NCI-H1694 (cell line): ENCODE measurements at places on chromosomes 16 and 17.

GRCh38 chr16:69607674-69608073 is 41.9 kb downstream of the NFAT5 start:
- no peak for DNase-seq

GRCh38 chr17:79991924-79992648 is 43.6 kb downstream of the TBC1D16 start:
- DNase-seq = no peak

DNA sequence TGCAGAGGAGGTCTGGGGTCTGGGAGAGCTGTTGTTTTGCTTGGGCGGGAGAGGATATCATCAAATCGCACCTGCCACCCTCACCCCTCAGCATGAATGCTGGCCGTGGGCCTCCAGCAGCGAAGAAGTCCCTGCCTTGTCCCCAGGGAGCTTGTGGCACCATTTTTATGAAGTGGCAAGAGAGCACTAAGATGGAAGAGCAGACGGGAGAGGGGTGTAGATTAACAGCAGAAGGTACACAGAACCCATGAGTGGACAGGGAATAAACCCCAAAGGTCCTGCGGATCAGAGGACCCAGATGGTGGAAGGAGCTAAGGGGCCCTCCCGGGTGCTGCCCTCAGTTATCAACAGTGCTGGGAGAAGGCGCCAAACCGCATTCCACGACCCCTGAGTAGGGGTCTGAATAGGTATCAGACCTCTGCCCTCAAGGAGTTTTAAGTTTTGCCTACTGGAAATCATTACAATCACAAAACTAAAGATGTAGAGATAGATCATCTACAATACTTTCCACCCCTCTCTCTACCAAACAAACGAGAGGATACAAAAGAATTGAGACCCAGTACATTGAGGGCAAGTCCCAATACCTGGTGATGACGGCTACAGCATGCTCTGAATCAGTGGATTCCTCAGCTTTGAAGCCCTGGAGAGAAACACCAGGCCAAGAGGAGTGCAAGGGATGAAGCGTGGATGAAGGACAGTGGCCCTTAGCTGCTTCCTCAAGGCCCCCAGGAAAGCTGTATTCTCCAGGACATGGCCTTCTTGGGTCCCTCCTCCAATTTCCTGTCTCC is 60.2 kb downstream of the CCDC182 start:
- DNase-seq = no peak

- DNase-seq = no peak
Observed at GRCh38 chr16:75798714-75799113, 72.4 kb upstream of the CPHXL start.

DNA sequence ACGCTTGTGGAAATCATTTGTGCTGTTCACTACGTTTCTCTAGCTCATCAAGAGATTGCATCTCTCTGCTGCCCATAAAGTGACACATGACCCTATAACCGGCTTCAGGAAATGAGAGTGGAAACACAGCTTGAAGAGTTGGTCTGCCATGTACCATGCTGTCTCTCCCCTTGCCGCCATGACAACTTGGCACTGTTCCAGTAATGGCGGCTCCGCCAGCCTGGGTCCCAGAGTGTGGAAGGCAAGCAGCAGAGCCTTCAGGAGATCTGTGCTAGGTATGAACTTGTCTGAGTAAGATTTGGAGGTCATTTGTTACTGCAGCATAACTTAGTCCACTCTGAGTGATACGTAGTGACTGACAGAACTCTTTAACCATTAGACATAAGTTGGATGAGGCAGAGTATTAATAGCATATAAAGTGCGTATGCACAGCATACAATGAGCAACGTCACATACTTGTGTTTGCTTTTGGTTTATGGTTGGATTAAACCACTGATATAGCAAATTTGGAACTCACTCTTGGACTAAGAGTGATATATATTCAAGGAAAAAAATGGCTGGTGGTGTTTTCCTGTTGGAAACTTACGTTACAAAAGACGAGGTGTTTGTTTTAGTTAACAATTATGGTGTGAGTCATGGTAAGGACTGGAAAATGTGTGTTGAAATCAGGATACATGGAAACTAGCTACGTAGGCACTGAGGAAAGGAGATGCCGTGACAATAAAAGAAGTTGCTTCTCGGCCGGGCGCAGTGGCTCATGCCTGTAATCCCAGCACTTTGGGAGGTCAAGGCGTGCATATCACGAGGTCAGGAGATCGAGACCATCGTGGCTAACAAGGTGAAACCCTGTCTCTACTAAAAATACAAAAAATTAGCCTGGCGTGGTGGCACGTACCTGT is 24.4 kb upstream of the PMP22 start:
- no peak for DNase-seq

DNA sequence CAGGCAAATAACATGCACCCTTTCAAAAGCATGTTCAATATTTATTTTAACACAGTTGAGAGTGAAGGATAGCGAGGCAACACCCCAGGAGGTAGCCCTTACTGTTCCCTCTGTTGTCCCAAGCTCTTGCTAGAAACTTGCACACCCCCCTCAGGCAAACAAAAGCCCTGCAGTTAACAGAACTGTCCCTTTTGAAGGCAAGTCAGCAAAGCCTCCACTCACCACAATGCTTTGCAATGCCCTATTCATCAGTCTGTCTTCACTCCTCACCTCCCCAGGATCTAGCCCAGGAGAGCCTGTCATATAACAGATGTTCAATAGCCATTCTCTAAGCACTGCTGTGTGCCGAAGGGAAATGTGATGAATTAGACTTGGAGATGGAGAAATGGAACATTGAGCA is 3.5 kb upstream of the CNEP1R1 start:
- DNase-seq = no peak

DNA sequence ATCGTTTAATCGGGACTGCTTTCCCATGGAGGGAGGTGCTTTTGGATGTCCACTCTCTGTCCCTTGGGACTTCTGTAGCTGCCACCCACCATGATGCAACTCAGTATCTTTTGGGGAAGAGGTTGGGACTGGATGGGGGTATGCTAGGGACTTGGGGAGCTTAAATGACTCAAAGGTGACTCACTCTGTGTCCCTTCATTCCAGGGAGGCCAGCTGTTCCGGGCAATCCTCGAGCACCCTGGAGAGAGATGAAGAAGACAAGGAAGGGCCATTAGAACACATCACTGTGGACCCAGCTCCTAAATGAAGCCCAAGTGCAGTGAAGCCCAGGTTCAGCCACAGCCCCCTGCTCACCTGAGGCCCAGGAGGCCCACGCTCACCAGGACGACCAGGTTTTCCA is 4.6 kb downstream of the COL1A1 start:
- no peak for DNase-seq

GRCh38 chr16:75246504-75247205 is 4.8 kb downstream of the BCAR1 start:
- DNase-seq = no peak

DNA sequence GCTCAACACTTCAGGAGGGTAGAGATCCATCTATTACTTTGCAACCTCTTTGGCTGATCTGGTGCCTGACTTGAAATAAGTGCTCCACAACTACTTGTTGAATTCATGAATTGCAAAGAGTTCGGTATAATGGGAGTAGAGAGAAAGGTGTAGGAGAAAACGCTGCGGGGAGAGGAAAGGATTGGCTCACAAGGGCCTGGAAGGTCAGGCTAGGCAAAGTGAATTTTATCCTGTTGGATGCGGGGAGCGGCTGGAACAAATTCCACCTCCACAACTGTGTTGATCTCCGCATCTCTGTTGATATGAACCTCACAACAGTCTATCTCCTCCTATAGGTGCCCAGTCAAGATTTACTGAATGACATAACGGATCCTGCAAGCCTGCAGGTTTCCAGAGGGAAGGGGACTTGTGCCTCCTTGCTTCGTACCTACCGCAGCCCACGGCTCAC is 684 bp downstream of the SLX4 start:
- DNase-seq = no peak

- peak; percentile 24 for DNase-seq
Observed at GRCh38 chr16:19179546-19180490, 11.8 kb downstream of the SYT17 start.

GRCh38 chr16:79665970-79666369 is 65.4 kb upstream of the MAF start:
- no peak for DNase-seq

- DNase-seq = no peak
Observed at GRCh38 chr16:84228256-84228838, 11.5 kb downstream of the KCNG4 start.

DNA sequence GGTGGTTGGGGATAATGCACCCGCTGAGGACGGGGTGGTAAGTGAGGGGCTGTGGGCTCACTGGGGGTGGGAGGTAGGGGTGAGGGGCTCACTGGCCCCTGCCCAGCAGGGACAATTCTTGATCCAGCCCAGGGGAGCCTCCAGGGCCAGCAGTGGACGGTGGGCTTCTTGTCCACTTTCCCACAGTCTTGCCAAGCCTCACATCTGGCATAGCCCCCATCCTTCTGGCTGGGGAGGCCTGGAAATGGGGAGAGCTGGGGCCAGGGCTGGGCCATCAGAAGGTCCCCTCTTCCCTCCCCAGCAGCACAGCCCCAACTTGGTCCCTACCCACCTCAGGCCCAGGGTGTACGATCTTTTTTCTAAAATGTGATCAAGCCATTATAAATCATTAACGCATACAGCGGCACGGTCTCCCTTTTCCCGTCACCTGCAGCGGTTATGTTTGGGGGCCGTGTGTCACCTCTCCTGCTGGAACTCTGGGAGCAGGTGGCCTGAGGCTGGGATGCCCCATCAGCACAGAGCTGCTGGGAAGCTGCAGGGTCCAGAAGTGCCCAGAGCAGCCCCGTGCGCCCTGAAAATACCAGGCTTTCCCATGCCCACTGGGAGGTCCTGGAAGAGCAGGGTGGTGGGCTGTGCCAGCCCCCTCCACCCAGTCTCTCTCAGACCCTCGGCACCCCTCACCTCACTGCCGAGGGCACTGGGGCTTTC is 7.2 kb upstream of the SETD6 start:
- no peak for DNase-seq

GRCh38 chr16:88062341-88063210 is 111.3 kb downstream of the BANP start:
- no peak for DNase-seq

- DNase-seq = no peak
Observed at GRCh38 chr17:6075845-6076244, 5.7 kb downstream of the WSCD1 start.

DNA sequence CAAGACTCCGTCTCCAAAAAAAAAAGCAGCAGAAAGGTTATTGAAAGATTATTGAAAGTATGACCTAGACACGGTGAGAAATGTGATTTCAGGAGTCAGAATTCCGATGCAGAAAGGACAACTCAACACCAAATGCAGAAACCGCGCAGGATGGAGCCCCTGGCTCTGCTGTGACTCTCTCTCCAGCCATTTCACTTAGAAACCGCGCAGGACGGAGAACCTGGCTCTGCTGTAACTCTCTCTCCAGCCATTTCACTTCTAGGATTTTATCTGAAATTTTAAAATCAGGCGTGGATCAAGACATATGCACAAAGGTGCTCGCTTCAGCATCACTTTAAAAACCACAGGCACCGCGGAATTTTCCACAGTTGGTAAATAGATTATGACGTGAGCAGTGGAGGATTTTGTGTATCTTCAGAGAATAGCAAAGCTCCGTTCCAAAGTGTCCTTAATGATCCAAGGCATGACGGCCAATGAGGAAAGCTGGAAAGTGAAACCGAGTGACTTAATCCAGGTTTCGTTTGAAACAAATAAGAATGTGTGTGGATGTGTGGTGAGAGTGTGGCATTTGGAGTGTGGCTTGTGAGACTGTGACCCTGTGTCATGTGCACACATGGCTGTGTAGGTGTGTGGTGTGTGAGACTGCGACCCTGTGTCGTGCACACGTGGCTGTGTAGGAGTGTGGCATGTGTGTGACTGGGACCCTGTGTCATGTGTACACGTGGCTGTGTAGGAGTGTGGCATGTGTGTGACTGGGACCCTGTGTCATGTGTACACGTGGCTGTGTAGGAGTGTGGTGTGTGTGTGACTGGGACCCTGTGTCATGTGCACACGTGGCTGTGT is 9.5 kb downstream of the UTS2R start:
- no peak for DNase-seq

DNA sequence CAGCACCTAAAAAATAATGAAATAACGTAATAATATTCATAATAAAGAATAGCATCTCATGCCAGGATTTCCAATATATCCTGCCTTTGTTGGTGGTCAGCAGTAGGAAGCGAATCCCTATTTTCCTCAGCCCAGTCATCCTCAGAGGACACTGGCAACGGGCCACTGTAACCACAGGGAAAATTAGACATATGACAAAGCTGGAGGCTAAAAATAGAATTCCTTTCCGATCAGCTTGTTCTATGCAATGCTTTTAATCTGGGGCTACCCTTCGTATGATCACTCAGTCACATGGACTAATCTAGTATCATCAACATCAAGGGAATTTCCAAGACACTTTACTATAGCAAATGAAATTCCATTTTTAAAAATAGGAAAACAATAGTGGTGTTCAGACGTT is 246.9 kb upstream of the KCNJ16 start:
- no peak for DNase-seq

- no peak for DNase-seq
Observed at GRCh38 chr17:72751746-72752145, 340.7 kb downstream of the SLC39A11 start.

GRCh38 chr17:57110152-57110542 is 25.1 kb downstream of the AKAP1 start:
- no peak for DNase-seq

DNA sequence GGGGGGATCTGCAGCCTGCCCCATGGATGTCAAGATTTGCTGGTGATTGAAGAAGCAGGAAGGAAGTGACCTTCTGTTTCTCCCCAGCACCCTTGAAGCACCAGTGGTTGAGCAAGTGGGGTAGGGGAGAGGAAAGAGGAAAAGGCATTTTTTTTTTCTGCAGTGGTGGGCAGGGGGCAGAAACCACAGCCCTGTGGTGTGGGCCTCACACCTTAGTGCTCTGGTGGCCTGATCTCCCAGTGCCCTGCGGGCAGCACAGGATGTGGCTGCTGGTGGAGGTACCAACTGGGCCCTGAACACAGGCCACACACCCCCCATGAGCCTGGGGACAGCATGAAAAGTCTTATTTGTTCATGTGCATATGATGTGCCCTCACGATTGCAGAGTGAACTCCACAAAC is 7.1 kb downstream of the ITGAD start:
- DNase-seq = no peak
